ENCODE measurements at places on chromosomes 11 and 22.

GRCh38 chr22:27318516-27318915 lies 483.0 kb downstream of the MN1 start:
- DNase-seq = no peak

DNA sequence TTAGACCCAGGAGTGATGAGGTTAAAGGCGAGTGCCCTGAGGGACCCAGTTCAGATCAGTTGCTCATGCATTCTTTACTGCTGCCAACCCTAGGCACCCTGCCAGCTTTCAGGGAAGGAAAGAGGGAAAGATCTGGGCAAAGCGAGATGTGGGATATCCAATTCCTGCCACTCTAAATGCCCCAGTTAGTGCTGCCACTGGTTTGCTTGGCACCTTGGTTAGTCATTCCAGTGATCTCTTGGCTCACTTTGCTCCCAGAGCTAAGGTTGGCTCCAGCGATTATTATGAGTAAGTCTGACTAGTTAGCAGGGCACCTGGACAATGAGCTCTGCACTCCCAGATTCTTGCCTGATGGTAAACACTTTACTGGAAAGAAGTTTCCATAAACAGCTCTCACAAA lies 85.0 kb downstream of the INSC start:
- DNase-seq = no peak

DNA sequence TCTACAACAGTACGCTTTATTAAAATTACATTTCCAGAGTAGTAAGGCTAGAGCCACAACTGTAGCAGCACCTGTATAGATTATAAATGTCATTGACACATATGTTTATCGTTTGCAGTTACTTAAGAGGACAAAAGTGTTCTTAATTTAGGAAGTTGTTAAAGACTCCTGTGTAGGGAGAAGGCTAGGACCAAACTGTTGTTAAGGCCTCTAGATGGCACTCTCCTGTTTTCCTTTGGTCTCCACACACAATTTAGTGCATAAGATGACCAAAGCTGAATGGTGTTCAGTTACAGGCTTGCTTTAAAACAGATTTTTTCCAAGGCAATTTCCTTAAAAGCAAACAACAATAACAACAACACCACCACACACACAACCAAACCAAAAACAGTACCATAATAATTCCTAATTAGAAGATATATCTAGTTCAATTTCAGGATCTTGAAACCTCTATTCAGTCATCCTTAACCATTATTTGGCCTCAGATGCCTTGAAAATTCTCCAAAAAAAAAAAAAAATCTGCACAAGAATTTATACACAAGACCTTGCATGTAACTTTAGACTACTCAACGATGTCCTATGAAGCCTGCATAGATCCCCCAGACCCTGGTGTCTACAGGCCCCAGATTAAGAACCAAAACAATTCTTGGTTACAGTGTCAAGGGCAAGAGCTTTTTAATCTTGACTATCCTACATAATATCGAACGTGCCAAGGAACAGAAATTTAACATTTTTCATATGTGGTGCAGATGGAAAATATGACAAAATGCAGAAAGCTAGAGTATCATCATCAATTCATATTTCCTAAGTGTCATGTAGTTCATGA lies 42.6 kb upstream of the APOA1 start:
- DNase-seq = no peak

- DNase-seq = no peak
Observed at GRCh38 chr11:86595451-86595850, 77.0 kb downstream of the ME3 start.

- DNase-seq = no peak
Observed at GRCh38 chr11:126145954-126146353, 65.5 kb downstream of the RPUSD4 start.

DNA sequence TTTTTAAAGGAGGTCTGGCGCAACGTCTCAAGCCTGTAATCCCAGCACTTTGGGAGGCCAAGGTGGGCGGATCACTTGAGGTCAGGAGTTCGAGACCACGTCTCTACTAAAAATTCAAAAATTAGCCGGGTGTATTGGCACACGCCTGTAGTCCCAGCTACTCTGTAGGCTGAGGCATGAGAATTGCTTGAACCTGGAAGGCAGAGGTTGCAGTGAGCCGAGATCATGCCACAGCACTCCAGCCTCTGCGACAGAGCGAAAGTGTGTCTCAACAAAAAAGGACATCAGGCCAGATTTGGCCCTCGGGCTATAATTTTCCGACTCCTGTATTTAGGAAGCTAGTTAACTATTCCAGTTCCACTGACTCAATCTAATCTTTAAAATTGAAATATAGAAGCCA lies 78.7 kb upstream of the SLC25A18 start:
- no peak for DNase-seq

- no peak for DNase-seq
Observed at GRCh38 chr11:41613326-41613725, 153.9 kb upstream of the LRRC4C start.

DNA sequence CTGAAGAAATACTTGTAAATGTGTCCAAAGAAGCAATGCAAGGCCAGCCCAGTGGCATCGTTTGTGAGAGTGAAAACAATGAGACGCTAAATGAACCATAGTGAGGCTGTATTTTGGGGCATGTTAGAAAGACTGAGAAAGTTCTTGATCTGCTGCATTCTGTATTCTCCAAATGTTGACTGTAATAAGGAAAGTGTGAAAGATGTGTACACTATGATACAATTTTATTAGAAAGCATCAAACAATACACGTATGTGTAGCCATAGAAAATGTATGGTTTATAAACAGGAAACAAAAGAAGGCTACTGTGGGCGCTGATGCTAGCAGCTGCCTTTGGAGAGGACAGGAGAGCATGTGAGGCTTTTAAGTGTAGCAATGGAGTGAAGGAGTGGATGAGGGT lies 233.5 kb upstream of the E2F8 start:
- no peak for DNase-seq

- DNase-seq = no peak
Observed at GRCh38 chr11:117281159-117281558, 10.0 kb upstream of the BACE1-AS start.

DNA sequence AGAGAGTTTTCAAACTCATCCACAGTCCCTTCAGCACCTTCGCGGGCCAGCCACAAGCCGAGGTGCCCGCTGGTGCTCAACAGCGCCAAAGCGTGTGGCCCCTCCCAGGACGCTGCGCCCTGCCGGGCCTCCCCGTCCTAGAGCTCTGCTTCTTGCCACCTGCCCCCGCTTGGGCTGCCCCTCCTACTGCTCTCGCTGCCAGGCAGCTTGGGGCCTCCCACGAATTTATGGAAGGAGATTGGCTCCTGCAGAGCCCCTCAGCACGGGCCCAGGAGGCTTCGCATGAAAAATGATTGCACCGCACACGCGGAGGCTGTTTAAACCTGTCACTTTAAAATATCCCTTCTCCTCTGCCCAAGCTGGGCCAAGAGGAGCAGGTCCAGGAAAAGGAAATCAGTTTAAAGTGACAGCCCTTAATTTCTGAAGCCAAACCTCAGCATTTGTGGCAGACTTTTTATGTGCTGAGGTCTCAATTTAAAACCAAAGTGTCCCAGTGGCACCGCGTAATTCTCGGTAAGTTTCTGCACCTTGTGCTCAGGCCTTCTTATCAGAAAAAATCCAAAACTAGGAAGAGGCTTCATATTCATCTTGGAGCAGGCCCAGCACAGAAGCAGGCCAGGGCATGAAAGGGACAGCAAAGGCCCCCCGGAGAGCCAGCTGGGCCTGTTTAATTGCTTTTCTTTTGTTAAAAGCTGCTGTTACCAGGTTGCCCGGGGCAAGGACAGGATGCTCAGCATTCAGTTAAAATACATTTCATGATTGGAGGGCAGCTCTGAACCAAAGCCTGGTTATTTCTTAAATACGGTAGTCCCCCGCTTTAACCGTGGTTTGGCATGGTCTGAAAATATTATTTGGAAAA lies 303.6 kb downstream of the OPCML start:
- DNase-seq = no peak

DNA sequence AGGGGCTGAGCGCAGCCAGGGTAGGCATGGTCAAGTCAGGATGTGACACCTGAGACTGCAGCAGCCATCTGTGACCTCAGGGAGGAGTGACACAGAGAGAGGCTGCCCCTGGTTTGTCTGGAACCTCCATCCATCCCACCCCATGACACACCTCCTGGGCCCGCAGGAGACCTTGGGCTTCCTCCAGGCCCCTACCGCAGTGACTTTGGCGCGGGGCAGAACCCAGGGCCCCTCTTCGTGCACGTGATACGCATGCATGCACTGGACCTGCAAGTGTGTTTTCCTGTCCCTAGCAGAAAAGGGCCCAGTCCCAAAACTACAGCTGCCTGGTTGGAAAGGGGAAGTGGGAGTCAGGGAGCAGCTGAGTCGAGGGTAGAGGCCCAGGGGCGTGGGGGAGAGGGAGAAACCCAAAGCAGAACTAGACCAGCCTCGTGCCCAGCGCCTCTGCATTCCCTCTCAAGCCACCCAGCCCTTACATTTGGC lies 7.9 kb upstream of the CYTH4 start:
- no peak for DNase-seq

DNA sequence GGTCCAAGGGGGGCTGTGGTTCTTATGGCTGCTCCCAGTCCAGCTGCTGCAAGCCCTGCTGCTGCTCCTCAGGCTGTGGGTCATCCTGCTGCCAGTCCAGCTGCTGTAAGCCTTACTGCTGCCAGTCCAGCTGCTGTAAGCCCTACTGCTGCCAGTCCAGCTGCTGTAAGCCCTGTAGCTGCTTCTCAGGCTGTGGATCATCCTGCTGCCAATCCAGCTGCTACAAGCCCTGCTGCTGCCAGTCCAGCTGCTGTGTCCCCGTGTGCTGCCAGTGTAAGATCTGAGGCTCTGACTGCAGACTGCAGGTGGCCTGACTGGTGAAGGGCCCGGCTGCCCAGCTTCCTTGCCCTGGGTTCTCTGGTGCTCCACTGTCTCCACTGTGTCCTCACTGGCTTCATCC lies 696 bp downstream of the KRTAP5-5 start:
- no peak for DNase-seq

DNA sequence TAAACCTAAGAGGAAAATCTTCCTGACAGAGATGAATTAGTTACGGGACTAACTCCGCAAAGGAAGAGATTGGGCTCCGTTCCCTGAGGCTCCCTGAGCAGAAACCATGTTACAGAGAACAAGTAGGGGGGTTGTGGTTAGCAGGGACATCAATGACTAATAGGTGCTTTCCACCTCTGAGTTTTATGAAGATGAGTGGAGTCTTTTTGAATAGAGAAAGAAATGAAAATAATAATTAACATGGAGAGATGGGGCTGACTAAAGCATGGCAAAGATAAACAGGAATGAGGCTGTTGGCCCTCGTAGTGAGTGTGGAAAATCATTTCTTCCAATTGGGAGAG lies 47.5 kb upstream of the PICALM start:
- peak; percentile 67 for DNase-seq

DNA sequence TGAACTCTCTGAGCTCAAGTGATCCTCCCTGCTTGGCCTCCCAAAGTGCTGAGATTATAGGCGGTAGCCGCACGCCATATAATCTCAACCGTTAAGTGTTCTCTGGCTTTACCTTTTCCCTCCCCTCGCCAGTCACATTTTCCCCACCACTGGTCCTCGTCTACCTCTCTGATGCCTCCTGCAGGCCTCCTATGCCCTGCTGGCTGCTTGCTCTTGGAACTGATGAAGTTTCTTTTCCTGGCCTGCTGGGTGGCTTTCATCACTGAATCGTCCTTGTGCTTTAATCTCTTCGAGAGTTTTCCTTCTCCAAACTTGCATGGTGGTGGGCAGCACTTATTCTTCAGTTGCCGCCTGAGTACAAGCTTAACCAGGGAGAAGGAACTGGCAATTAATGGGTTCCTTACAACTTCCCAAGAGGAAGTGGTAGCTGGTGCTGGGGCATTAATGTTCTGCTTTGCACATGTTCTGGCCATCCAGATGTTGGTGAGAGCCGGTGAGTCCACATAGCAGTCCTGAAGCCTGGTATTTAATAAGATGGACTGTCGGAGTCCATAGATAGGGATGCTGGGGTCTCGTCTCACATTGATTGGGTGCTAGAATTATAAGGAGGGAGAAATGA lies 1.3 kb downstream of the C22orf31 start:
- no peak for DNase-seq

GRCh38 chr22:46770726-46771125 lies 8.3 kb downstream of the TBC1D22A start:
- peak; percentile 35 for DNase-seq

DNA sequence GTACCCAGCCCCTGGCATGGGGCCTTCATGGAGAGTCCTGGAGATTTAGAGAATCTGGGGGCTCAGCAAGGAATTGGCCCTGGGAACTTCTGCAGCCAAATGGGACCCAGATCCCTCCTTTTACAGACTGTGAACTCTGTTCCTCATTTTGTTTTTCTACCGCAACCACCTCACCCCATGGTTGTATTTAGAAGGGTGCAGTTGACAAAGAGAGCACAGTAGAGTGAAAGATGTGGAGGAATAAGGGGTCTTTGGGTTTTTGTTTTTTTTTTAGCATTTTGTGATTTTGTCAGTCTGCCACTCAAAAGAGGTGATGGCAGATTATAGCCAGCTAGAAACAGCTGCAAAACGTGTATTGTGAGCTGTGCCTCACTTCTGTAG lies 1.9 kb downstream of the ZNF74 start:
- no peak for DNase-seq

DNA sequence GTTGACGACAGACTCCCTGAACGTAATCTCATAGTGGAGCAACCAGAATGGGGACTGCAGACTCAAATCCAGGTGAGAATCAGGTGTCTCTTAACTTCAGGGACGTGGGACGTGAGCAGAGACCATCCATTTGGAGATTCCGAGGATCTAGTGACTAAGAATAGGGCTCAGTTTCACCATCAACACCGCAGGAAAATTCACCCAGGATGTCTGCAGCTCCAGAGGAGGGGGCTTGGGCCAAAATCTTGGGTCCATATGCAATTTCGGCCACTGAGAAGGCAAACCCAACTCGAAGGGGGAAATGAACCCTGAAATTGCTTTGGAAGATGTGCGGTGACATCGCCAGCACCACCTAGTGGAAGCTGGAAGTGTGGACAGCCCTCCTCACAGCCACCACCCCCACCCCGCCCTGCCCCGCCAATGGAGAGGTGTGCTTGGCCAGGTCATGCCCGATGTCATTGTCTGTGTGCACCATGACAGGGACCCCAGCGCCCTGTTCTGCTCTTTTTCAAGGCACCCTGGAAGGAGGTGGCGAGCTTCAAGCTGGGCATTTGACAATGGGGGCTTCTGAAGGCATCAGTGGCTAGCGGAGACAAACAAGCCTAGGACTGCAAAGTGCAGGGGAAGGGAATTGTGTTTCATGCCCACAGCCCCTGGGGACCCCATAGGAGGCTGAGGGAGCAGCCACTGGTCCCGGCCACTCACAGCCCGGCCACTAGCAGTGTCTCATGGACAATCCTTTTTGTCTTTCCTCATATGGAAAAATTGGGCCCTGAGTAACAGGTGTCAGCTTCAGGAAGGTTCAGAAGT lies 24.8 kb downstream of the APOL1 start:
- DNase-seq = peak; percentile 49

GRCh38 chr11:43547889-43548381 lies 132.6 kb upstream of the HSD17B12 start:
- no peak for DNase-seq

GRCh38 chr22:41770715-41771468 lies 29.6 kb upstream of the CCDC134 start:
- no peak for DNase-seq

GRCh38 chr11:130599073-130599654 lies 150.7 kb downstream of the ADAMTS15 start:
- no peak for DNase-seq

GRCh38 chr22:17703811-17704210 lies 65.3 kb downstream of the BCL2L13 start:
- DNase-seq = no peak

GRCh38 chr11:35100013-35100383 lies 39.0 kb upstream of the CD44 start:
- DNase-seq = no peak

GRCh38 chr11:85844439-85845123 lies 10.6 kb upstream of the CCDC83 start:
- DNase-seq = no peak

All from natural killer cell (primary cell).